ENCODE measurements at places on chromosomes 6 and 20.

- no peak for DNase-seq
Observed at GRCh38 chr20:15643713-15644112, 929.5 kb downstream of the KIF16B start.

DNA sequence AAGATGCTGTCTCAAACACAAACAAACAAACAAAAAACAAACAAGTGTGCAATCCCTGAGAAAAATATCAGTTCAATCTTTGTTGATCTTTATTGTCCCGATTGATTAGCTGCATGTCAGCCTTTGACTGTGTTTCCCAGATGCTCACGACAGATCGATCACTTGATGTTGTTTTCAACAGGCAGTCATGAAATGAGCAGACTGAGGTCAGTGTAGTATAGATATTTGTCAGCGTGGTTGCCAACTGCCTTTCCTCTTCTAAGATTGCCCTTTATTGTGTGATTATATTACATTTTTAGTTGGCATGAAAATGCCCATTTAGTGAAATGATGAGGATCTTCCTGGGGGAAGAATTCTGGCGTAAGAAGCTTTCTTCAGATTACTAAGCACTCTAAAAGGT, 25.6 kb downstream of the UTRN start:
- no peak for DNase-seq

DNA sequence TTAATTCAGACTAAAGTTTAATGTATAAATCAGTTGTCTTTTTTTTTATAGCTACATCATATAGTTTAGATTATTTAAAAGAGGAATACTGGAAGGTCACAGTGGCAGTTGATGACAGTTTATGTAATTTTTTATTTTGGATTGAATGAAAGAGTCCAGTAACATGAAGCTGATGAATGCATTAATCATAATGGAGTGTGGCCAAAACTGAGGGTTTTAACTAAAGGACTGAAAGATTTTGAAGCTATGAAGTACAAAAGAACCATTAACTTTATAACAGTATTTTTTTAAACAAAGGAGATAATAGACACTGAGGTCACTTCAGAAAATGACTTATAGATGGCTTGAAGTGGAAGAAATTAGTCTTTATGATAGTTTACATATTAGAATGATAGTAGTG, 41.3 kb downstream of the TRMT11 start:
- DNase-seq: no peak

- no peak for DNase-seq
Observed at GRCh38 chr6:18101271-18101670, 21.2 kb downstream of the NHLRC1 start.

GRCh38 chr6:107794771-107795170, 29.3 kb downstream of the SCML4 start:
- no peak for DNase-seq

DNA sequence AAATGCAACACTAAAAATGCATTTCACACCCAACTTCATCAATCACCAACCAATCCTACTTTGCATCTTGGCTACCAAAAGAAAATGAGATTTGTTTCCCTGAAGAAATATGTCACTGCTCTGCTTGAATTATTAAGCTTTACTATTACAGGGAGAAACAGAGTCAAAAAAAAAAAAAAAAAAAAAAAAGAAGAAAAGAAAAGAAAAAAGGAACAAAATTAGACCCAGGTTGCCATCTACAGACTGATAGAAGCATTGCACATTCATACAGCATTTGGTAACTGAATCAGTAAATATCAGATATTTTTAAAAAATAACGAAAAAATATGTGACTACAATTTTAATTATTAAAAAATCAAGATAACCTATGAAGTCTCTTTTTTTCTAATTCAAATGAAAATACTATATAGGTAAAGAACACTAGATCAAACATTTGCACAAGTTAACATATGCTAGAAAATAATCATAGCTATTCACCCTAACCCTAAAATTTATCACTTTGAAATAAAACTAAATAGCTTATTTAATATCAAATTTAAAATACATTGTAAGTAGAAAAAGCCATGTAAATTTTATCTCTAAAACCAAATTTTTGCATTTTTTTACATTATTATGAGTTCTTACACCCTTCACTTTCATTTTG, 83.3 kb downstream of the DCDC2 start:
- no peak for DNase-seq

- DNase-seq: no peak
Observed at GRCh38 chr6:21115111-21115510, 478.4 kb upstream of the SOX4 start.

DNA sequence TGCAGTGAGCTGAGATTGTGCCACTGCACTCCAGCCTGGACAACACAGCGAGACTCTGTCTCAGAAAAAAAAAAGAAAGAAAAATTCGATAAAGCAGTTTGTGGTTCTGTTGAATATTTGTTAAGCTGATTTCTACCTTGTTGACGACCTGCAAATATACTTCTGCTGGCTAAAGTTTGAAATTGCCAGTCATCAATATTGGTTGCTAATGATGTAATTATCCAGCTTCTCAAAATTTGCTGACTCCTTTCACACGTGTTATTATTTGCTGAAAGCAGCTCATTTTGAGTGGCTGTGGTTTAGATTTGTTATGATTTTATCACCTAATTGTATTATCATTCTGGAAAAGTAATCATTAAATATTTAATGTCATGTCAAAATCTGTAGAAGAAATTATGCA, 774.3 kb downstream of the QKI start:
- no peak for DNase-seq

DNA sequence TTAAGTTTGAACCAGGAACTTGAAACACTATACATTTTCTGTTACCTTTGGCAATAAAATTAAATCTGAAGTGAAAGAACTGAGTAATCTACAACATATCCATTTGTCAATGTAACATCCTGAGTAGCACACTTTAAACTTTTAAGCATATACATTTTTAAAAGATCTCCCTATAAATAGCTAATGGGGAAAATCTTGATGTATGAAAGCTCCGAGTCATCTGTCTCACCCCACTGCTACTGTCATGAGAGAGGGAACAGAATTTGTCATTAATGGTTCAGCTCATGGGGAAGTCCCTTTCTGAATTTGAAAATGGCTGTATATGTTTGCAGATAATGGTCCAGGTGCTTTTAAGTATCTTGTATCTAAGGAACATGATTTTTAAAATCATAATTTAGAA, 55.2 kb upstream of the NOX3 start:
- DNase-seq: no peak

GRCh38 chr6:51654647-51655046, 432.8 kb downstream of the PKHD1 start:
- no peak for DNase-seq

GRCh38 chr6:36581716-36582115, 12.4 kb upstream of the SRSF3 start:
- DNase-seq: no peak

DNA sequence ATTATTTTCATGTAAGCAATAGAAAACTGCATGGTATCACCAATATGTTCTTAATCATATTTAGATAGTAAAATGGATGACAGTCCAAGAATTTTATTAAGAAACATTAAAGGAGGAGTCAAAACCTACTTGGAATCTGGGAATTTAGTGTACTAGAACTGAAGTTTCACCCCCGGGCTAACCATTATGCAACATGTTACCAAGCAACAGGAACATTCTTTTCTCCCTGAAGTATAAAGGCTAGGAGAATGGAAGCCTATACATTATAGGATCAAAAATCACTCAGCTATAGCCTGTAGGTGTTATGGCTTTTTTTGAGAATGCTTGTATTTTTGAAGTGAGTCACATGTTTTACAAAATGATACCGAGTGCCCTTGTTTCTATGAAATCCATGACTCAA, 538.3 kb downstream of the GRIK2 start:
- no peak for DNase-seq

DNA sequence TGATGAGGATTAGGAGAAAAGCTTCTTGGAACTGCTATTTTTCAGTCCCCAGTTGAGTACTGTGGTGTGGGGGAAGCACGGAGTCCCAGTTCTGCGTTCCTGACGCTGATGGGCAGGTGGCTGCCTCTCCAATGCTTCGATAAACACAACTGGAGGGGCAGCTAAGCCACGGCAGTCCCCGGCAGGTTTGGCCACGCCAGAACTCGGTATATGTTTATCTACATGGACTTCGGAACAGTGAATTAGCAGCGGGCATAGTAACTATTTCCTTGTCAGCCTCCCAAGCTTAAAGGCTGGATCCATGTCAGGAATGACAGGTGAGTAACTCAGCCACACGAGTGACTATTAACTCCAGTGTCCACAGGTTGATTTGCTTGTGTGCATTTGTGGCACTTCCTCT, 354.4 kb downstream of the ZFAND3 start:
- DNase-seq: no peak

GRCh38 chr6:47669684-47670513, 28.5 kb upstream of the ADGRF4 start:
- no peak for DNase-seq

GRCh38 chr20:1895674-1896483, 672 bp downstream of the SIRPA start:
- no peak for DNase-seq

- DNase-seq: no peak
Observed at GRCh38 chr6:132070356-132070755, 119.2 kb upstream of the CCN2 start.

GRCh38 chr6:71908162-71908765, 21.9 kb downstream of the RIMS1 start:
- no peak for DNase-seq

Measured in stimulated activated CD8-positive, alpha-beta memory T cell treated with anti-CD3 and anti-CD28 coated beads, Interleukin-15, amount 100 ng/mL, for 48 hours (primary cell).